ENCODE measurements at places on chromosomes 5 and 9.
A peak's percentile ranks its signal among the peaks of the same experiment; 100 is the strongest.

DNA sequence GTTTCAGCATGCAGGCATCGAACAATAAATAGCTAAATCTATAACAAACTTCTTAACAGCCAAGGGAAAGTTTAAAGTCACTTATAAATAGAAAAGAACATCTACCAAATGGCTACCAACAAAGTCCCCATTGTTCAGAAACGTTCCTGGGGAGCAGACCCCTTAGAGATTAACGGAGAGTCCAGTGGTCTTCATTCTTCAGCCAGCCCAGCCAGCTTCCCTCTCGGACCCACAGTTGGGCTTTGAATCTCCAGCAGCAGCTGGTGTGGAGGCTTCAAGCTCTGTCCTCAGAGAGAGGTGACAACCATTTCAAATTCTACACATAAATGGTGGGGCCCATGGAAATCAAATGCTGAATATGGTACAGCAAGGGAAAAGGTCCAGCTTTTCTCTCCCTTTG is 11.2 kb downstream of the ENC1 start:
- DNase-seq = no peak

- no peak for DNase-seq
These were observed 66.9 kb downstream of the SLC44A1 start for GRCh38 chr9:105311306-105311705.

DNA sequence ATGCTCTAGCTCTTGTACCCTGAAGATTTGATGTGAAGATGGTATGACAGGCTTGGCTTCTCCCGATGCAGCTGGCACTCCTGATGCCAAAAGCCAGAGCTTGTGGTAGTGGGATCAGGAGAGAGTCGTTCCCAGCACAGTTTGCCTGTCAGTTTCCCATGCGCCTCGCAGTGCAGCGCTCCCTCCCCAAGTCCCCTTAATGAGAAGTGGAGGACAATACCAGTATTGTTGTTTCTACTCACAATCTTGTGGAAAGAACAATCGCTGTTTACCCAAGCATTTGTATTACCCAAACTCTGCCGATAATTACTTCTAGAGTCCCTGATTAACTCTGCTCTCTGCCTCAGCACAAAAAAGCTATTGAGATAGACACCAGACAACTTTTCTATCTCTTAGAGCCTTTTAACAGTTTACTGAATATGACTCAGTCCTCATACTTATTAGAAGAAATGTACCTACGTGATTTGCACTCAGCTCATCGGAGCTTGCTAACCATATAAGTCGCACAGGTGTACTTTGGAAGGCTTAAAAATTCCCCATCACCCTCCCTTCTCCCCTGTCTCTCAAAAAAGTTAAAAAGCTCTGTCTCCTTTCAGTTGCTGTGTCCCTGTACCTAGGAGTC is 283.2 kb upstream of the TMEM161B start:
- peak; percentile 11 for DNase-seq

DNA sequence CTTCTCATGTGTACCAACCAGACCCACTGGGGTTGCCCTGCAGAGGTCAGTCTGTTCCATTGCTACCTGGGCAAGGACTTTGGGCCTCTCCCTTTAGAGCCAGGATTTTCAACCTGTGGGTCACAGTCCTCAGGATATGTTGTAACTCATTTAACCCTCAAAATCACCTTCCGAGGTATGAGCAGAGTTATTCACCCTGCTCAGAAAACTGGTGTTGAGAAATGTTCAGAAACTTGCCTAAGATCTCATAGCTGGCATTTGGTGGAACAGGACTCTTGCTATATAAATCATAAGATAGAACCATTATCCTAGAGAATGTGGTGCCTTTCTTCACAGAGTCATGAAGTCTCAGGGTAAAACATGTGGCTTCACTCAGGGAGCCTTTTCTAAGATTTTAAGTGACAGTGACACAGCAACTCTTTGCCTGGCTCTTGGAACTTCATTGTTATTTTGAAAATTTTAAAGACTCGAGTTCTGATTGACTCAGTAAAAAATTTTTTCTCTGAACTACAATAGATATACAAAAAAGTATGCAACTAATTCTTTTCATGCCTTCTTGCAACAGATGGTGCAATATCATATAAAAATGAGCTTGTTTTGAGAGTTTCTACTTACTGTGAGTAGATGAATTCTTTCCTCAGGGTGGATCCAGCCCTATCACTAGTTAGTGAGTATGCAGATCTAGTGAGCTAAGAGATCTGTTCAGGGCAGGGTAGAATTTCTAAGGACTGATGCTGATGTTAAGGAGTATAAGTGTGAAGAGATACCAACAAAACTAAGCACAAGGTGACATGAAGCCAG is 29.5 kb downstream of the CAST start:
- no peak for DNase-seq

GRCh38 chr9:114351932-114352331 is 22.3 kb downstream of the ORM2 start:
- no peak for DNase-seq

GRCh38 chr9:129987047-129987446 is 55.9 kb downstream of the FNBP1 start:
- no peak for DNase-seq

GRCh38 chr9:134289241-134289875 is 36.9 kb upstream of the RXRA start:
- no peak for DNase-seq

- no peak for DNase-seq
These were observed 25.3 kb upstream of the TYRP1 start for GRCh38 chr9:12667892-12668291.

DNA sequence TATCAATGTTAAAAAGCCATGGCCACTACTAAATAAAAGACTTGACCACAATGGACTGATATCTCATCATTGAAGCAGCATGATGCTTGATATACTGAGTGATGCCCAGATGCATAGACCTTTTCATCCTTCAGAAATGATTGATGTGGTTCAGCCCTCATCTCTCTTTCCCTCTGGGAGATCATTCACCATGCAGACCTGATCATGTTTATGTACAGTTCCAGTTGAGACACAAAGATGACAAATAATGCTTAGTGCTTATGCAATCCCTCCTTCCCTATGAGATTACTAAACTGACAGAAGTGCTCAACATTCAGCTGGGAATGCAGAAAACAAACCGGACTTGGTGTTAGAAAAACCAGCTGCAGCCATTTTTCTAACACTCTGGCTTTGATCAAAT is 91.9 kb upstream of the TLR4 start:
- DNase-seq = no peak

DNA sequence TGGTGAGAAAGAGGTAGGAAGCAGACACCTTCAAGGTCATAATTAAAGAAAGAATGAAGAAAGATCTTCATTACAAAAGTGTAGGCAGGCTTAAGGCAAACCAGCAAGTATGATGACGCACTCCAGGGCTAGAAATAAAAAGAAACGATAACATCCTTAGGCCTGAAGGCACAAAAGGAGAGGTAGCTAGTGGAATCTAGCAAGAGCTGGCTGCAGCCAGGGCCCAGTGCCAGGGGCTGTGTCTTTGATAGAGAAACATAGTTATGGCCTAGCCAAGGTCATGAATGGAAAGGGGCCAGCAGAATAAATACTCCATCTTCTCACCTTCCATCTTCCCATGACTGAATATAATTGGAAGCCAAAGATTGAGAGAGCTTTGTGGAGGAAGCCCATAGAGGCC is 6.8 kb upstream of the SH3TC2 start:
- no peak for DNase-seq

GRCh38 chr5:113057557-113057984 is 81.0 kb downstream of the DCP2 start:
- no peak for DNase-seq

DNA sequence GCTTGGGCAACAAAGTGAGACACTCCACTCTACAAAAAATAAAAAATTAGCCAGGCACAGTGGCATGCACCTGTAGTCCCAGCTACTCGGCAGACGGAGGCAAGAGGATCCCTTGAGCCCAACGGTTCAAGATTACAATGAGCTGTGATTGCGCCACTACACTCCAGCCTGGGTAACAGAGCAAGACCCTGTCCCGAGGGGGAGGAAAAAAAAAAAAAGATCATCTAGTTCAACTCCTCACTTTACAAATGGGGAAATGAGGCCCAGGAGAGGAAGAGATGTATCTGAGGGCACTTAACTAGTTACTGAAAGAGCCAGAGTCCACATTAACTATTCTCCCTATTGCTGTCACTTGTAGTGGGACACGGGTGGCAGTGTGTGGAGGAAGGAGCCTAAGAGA is 13.8 kb downstream of the PDCL start:
- DNase-seq = no peak

- DNase-seq = no peak
These were observed 29.8 kb downstream of the PIK3R1 start for GRCh38 chr5:68245319-68245718.

GRCh38 chr5:88503041-88503345 is 234.3 kb upstream of the TMEM161B start:
- DNase-seq = no peak

DNA sequence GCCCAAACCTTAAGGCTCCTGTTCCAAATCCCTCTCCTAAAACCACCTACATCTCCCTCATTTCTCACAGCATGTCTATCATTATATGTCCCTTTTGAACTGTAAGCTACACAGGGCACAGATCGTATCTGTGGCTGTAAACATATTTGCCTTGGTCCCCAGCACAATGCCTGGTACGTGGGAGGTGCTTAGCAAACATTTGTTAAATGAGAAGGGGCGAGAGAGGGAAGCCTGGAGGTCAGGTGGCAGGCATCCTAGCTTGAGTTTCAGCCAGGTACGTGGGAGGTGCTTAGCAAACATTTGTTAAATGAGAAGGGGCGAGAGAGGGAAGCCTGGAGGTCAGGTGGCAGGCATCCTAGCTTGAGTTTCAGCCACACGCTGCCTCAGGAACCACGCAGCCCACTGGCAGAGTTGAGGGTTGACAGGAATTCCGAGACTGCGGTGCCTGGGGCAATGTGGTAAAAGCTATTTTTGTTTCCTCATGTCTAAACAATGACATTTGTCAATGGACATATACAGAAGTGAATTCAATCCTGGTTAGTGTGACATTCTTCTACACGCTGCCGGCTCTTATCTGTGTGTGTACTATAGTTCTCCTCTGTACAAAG is 113.6 kb downstream of the EFNA5 start:
- no peak for DNase-seq

DNA sequence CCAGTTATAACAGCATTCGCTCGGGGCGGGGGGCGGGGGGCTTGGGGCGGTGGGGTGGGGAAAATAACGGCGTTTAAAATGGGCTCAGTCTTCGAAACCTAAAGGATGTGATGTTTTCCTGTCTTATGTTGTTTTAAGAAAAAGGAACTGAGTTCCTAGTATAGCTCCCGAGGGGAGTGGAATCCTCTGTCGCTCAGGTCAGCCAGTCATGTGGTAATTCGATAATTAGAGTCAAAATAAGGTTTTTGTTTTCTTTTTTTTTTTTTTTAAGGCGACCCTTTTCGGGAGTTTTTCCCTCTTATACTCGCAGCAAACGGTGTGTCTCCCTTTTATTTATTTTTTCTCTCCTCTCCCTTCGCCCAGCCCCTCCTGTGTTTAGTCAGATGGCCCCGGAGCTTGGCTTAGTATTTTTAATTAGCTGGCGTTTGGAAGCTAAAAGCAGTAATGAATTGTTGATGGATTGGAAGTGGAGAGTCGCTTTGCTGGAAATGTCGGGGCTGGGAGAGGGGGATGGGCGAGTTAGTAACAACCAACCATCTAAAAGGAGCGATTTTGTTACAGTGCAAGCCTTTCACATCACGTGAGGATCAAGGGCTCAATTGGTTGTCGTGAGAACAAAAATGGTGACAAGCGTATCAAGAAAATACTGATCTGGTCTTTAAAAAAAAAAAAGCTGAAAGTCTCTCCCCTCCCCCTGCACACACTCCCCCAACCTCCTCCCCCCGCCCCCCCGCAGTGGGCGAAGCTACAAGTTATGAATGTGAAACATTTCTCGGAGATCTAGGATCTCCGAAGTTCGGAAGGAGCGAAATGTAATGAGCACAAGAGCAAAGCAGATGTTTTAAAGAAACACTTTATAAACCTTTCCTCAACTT is 714 bp upstream of the ZNF608 start:
- peak; percentile 61 for DNase-seq

DNA sequence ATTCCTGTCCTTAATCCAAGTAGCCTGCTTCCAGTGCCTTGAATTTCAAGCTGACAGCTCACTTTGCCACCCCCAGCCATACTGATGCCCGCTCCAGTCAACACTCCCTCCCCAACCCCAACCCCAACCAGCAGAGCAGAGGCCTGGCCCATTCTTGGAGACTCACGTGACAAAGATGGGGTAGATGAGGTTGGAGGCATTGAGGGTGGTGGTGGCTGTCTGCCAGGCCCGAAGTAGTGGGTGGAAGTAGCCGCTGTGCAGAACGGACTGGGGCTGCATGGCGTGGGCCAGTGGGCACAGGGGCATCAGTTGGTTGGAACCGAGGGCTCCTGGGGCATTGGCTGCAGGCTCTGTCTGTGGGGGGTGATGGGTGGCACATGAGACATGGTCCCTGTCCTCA is 7.8 kb downstream of the ALAD start:
- peak; percentile 14 for DNase-seq

DNA sequence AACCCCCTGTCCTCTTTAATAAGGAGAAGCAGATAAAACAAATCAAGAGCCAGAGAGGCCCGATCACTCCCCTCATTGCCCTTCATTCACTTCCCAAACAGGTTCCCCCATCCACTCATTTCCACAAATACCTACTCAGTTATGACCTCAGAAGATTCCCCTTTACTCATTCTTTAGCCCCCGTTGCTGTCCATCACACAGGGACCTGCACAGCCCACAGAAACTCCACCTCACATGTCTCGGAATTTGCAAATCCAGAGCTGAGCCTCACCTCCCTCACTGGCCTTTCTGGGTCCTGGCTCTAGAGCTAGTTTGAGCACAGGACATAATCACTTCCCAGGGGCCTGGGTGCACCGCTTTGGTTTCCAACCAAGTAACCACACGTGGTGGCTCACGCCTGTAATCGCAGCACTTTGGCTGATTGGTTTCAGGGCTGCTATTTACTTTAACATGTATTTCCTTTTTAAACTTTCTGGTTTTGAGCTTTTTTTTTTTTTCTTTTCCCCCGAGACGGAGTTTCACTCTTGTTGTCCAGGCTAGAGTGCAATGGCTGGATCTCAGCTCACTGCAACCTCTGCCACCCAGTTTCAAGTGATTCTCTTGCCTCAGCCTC is 17.8 kb downstream of the ATP6V0E1 start:
- DNase-seq = no peak

- DNase-seq = no peak
These were observed 576.2 kb downstream of the MTRR start for GRCh38 chr5:8445139-8445538.

DNA sequence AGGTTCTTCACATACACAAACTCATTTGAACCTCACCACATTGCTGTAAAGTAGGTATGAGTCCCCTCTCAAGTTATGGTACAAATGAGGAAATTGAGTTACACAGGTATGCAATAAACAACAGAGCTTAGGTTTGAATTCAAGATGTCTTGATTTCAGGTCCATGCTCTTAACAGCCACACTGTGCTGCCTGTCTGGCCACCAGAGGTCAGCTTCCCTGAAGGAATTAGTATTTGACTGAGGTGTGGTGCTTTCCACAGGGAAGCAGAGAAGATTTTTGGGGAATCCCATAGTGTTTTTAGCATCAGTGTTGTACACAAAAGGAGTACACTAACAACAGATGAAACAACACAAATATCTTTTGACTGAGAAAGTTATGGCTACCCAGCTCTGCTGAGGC is 94.4 kb upstream of the ITGA1 start:
- DNase-seq = no peak

Measured in anterior cingulate cortex (tissue), 58 donors.